ENCODE measurements at places on chromosomes 2 and 18.

GRCh38 chr2:124478761-124479160, 453.7 kb downstream of the CNTNAP5 start:
- no peak for DNase-seq

- peak; percentile 47 for DNase-seq
Observed at GRCh38 chr2:208266936-208267335, 881 bp downstream of the PIKFYVE start.

DNA sequence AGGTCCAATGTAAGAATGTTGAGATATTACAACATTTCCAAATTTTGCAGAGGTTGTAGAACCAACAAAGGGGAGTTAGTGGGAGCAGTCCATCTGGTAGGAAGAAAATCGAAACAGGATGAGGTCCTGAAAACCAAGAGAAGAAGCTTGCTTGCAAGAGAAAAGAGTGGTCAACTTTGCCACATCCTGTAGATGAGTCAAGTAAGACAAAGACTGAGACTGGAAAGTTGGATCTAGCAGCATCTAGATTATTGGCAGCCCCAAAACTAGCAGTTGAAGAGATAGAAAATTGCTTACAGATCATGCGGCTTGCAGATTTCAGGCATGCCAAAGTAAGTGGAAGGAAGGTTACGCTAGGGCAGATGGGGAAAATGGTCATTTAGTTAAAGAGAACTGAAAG, 378.9 kb downstream of the GRB14 start:
- DNase-seq, result no peak

DNA sequence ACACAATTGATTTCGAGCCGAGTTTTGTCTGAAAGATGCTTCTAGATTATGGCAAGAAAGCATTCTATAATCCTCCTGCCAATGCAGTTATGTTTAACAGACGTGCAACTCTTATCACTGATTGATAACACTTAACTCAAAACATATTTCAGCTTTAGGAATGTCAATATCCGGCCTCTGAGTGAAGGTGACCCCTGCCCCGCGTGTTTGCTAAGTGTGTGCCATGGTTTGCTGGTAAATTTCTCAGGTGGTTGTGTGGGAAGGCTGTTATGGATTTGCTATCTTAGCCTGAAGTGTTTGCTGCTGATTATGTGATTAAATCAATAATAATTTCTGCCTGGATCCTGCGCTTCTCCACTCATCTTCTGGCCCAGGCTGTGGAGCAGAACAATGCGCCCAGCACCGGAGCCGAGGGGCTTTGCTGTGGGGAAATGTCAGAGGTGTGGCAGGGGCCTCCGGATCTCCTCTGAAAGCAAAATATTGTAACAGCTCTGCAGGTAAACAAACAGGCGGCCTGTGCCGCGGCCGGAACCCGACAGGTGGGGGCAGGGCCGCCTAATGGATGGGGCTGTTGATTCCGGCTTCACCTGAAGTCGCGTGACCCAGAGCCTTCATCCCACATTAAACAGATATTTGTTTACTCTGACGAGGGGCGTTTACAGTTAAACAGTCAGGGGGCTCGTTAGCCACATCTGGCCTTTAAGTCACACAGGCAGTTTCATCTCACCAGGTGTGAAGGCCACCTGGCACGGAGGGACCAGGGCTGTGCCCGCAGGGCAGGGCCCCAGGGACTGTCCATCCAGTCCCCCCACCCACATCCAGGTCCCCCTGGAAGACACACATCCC, 210.7 kb upstream of the SALL3 start:
- DNase-seq, result no peak

GRCh38 chr2:70948337-70949003, 12.8 kb downstream of the ATP6V1B1 start:
- peak; percentile 89 for DNase-seq

DNA sequence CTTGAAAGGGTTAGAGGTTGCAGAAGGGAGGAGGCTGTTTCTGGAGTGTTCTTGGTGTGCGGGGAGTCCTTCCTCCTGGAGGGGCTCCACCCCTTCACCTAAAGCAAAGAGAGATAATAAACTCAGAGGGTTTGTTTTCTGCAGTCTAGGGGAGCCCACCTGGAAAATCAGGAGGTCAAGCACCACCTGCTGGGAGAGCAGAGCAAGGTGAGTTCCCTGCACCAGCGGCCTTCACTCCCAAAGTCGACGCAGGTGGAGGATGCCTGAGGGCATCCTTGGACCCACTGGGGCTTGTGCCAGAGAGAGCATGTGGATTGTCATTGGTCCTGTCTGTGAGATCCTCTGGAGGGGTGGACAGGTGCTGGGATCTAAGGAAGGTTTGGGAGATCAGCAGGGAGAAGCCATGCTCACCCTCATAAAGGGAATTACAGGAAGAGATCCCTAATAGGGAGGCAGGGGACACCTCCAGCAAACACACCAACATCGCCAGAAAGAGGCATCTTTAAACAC, 116.7 kb downstream of the KCNF1 start:
- no peak for DNase-seq

DNA sequence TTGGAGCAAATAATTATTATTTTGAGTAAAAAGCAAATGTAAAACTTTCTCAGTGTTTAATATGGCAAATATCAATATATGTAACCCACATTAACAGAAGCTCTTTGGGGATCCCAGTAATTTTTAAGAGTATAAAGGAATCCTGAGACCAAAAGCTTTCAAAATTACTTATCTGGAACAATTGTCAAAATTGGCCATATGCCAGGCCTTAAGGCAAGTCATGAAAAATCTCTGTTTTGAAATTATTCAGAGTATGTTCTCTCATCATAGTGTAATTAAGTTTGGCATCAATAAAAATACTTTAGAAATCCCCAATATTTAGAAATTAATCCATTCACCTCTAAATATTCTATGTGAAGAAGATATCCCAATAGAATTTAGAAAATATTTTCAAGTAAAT, 225.3 kb upstream of the ARL4C start:
- DNase-seq, result peak; percentile 33

GRCh38 chr2:232886176-232886575, 16.1 kb downstream of the SNORC start:
- no peak for DNase-seq

DNA sequence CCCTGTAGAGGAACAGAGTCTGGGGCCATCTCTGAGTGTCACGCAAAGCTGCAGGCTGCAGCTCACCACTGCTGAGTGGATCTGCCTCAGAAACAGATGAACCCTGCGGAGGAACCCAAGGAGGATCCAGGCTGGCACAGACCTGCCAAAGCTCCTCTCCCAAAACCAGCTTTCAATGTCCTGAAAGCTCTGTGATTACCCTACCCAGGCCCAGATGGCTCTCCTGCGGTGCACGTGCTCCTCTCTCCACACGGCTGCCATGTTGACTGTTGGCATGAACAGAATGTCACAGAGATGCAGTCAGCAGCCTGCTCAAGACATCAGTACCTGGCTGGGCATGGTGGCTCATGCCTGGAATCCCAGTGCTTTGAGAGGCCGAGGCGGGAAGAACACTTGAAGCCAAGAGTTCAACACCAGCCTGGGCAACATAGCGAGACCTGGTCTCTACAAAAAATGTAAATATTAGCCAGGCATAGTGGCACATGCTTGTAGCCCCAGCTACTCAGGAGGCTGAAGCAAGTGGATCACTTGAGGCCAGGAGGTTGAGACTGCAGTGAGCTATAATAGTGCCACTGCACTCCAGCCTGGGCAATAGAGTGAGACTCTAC, 216.8 kb downstream of the MGAT5 start:
- DNase-seq, result no peak

GRCh38 chr2:240383871-240384700, 51.4 kb upstream of the GPC1 start:
- DNase-seq, result no peak

DNA sequence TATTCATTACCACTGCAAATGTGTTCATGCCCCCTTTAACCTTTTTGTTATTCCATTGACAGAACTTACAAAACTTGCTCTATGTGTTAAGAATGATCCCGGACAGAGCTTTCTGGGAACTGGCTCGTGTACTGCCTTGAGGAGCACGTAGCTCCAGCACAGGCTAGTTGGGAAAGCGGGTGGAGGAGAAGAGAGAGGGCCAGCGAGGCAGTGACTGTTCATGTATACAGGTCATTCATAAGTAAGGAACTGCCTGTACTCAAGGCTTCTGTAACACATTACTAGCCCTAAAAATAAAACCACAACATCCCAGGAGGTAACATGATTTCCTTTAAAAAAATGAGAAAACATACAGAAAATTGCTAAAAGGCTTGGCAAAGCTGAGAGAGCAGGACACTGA, 109.0 kb downstream of the STK39 start:
- DNase-seq, result no peak

GRCh38 chr2:33598561-33599174, 431 bp downstream of the FAM98A start:
- DNase-seq, result peak; percentile 55

DNA sequence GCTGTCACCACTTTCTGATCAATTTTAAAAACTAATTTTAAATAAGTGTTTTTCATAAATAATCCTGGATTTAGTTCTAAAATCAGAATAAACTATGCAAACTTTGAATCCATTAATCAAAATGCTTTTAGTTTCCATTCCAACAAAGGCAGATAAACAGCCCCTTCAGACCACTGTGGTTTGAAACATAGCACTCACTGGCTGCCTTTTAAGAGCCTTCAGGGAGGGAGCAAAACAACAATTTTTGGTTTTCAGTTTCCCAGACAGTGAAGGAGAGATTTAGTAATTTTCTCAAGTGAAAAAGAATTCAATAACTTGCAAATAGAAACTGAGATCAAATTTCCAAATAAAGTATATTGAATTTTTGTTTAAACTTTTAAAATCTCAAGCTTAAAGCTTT, 46.1 kb downstream of the CDK15 start:
- no peak for DNase-seq

DNA sequence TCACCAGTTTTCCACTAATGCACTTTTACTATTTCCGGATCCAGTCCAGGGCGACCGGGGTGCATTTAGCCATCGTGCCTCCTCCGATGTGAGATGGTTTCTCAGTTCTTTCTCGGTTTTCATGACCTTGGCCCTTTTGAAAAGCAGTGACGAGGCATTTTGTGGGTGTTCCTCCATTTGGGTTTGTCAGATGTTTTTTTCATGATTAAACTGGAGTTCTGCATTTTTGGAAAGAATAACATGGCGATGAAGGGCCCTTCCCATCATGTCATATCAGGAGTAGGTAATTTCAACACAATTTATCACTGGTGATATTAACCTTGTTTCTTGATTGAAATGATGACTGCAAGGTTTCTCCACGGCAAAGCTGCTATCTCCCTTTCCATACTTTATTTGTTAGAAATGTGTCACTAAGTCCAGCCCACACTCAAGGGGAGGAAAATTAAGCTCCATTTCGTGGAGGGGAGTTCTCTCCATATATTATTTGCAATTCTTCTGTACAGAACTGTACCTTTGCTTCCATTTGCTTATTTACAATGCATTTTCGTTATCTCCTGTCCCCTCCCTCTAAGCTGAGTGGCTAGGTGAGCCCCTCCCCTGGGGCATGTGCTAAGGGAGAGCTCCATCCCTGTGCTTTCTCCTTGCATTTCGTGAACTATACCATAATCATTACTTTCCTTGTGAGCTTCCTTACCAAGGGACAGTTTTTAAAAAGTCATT, 8.9 kb upstream of the KLF11 start:
- DNase-seq, result no peak

DNA sequence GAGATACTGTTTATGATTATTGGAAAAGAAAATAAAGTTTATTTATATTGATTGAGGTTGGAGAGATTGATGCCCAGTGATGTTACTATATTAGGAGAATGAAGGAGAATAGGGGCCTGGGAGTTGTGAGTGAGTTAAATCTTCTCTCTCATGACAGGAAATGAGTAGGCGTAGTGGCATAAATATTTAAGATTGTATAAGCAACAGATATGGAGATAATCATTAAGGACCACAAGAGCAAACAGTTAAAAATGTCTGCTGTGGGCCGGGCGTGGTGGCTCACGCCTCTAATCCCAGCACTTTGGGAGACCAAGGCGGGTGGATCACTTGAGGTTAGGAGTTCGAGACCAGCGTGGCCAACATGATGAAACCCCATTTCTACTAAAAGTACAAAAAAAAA, 62.7 kb downstream of the PTRHD1 start:
- peak; percentile 32 for DNase-seq

DNA sequence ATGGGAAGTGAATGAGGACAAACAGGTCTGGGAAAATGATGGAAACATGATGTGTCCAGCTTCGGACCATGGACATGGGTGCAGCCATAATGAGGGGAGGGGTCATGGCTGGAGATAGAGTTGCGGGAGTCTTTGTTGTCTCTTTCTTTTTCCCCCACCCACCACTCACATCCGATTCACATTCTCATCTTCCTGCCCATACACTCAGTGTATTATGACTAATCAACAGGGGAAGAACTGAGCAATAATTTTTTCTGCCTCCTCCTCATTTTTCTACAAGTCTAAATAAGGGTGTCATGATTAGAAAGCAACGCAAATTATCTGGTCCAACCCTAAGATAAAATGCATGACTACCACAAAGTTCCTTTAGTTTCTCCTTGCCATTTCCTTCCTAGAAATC, 5.7 kb upstream of the SERPINB2 start:
- DNase-seq, result peak; percentile 30

GRCh38 chr2:42098571-42099437, 51.0 kb downstream of the PKDCC start:
- DNase-seq, result no peak

GRCh38 chr2:68411397-68412126, 46.5 kb downstream of the PLEK start:
- DNase-seq, result no peak

DNA sequence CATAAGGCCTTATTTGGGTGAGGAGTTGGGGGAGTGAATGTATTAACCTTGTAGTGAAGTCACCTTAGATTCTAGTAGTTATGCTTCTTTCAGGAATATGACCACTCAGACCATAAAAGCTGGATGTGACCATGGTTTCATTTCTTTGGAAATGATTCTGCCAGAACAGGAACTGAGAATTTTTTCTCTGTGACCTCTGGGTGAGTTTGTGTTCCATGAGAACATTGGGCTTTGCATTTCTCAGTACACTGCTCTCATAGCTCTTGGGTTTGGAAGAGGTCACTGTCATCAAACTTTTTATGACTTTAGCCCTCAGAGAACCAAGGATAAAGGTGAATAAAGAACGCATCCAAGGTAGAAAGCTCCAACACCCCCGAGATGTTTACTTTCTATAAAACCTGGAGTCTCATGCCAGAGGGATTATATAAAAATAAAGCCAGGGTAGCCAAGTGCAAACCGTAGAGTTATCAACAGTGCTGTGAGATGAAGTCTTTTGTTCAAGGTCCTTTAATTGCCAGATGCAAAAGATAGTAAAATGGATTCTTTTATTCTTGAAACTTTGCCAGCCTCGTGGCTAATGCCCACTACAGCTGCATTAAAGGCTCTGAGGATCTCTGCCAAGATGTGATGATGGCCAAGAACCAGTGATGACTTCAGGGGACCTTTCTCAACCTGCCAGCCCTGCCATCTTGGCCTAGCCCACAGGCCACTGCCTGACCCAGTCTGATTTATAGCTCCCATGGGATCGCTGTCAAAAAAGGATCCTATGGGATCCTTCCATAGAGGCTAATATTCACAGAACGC, 27.8 kb upstream of the MAT2A start:
- DNase-seq, result peak; percentile 74

Data from dermis blood vessel endothelial cell (primary cell).